DND-41 (cell line): ENCODE measurements at places on chromosomes 5 and 9.

- no peaks in the 10 kb centered on the region for H3K4me1 ChIP-seq
- no peak overlapping the region for H3K4me3 ChIP-seq
- no peaks in the 10 kb centered on the region for H3K36me3 ChIP-seq
- no peak for DNase-seq
- H3K27ac ChIP-seq = no peak overlapping the region
Observed at GRCh38 chr5:76691467-76692273, 24.3 kb upstream of the F2R start.

DNA sequence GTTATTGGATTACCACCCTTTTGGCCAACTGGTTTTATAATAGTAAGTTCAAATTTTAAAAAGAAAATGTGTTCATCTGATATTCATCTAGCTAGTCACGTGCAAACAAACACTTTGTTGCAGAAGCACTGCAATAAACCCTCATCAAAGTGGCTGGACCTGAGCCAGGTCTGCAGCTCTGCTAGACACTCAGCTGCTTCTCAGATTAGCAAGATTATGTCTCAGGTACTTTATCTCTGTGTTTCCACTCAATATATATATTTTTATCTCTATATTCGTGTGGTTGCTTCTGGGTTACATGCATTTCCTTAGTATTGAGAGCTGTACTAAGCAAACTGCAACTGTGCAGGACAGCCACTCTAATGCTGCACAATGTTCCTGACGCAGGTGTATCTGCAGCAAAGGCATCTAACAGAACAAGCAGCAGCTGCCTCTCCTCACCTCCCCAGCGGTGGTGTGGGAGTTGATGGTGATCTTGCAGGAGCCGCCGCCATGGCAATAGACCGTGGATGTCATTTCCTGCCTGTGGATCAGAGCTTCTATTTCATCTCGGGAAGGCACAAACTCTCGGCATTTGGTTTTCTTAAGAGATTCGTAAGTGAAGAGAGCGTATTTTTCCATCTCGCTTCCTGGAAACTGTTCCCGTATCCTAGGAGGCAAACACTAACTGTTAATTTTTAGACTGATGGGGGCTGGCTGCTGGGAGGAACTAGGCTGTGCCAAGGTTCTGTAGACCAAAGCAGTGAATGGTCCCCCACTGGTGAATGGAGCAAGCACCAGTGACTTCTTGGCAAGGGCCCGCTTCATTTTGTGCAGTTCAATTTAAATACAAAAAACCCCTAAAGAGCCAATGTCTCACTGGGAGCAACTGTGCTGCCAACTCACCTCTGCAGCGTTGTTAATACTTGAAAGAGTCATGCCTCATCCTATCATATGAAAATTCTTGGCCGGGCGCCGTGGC lies 56.7 kb upstream of the RETREG1 start:
- H3K4me3 ChIP-seq = no peak overlapping the region
- H3K36me3 ChIP-seq = no peaks in the 10 kb centered on the region
- no peak overlapping the region for H3K27ac ChIP-seq
- H3K27me3 ChIP-seq = no peaks in the 10 kb centered on the region
- no peaks in the 10 kb centered on the region for H3K4me1 ChIP-seq
- peak; percentile 40 for DNase-seq

GRCh38 chr5:136999787-137000186 lies 499.3 kb downstream of the SPOCK1 start:
- H3K4me1 ChIP-seq = no peaks in the 10 kb centered on the region
- no peaks in the 10 kb centered on the region for H3K36me3 ChIP-seq
- no peak overlapping the region for H3K4me3 ChIP-seq
- H3K27me3 ChIP-seq = no peaks in the 10 kb centered on the region

GRCh38 chr5:124110942-124111341 lies 599.0 kb downstream of the CSNK1G3 start:
- no peak for DNase-seq
- no peaks in the 10 kb centered on the region for H3K36me3 ChIP-seq
- H3K4me1 ChIP-seq = no peaks in the 10 kb centered on the region
- no peak overlapping the region for H3K4me3 ChIP-seq
- no peak overlapping the region for H3K27ac ChIP-seq
- H3K27me3 ChIP-seq = no peaks in the 10 kb centered on the region

- H3K27me3 ChIP-seq = no peaks in the 10 kb centered on the region
- no peaks in the 10 kb centered on the region for H3K36me3 ChIP-seq
- DNase-seq = no peak
- H3K4me1 ChIP-seq = no peaks in the 10 kb centered on the region
- H3K27ac ChIP-seq = no peak overlapping the region
- no peak overlapping the region for H3K4me3 ChIP-seq
Observed at GRCh38 chr5:114221807-114222206, 140.1 kb upstream of the KCNN2 start.

GRCh38 chr5:143680672-143681259 lies 131.2 kb upstream of the HMHB1 start:
- H3K4me3 ChIP-seq = no peak overlapping the region
- H3K27ac ChIP-seq = no peak overlapping the region
- H3K27me3 ChIP-seq = no peaks in the 10 kb centered on the region
